Foreskin melanocyte (primary cell): ENCODE measurements at places on chromosomes 11 and 22.

DNA sequence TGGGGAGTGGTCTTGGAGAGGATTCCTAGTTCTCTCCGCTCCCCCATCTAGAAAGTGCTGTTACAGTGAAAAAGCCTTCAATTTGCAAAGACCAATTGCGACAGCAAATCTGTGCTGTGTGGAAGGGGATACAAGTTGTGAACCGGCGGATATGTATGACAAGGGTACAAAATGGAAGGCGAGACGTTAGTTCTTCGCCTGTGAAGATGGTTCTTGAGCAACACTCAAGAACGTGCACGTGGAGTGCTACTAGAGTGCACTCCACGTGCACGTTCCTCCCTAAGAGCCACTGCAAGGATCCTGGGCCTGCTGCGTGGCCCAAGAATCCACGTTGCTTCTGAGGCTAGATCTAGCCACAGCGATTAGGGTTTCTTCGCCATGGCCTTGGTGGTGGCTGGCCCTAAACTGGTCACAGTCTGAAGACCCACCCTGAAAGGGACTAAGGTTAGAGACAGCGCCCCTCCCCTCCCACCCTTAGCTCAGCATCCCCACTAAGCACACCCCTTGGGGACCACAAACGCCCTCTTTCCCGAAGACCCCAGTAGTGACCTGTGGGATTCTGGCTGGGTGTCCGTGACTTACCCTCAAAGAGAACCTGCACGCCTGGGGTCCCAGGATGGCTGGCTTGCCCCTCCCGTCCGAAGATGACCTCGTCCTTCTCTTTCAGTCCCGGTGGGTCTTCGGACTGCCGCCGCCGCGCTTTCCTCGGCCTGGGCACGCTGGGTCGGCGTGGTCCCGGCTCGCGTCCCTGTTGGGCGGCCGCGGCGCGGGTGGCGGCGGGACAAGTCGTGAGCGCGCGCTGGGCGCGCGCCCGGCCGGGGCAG is 519 bp upstream of the PDE3B start:
- DNase-seq = no peak

GRCh38 chr11:38640854-38641253 is 2042.8 kb upstream of the RAG2 start:
- DNase-seq = no peak

DNA sequence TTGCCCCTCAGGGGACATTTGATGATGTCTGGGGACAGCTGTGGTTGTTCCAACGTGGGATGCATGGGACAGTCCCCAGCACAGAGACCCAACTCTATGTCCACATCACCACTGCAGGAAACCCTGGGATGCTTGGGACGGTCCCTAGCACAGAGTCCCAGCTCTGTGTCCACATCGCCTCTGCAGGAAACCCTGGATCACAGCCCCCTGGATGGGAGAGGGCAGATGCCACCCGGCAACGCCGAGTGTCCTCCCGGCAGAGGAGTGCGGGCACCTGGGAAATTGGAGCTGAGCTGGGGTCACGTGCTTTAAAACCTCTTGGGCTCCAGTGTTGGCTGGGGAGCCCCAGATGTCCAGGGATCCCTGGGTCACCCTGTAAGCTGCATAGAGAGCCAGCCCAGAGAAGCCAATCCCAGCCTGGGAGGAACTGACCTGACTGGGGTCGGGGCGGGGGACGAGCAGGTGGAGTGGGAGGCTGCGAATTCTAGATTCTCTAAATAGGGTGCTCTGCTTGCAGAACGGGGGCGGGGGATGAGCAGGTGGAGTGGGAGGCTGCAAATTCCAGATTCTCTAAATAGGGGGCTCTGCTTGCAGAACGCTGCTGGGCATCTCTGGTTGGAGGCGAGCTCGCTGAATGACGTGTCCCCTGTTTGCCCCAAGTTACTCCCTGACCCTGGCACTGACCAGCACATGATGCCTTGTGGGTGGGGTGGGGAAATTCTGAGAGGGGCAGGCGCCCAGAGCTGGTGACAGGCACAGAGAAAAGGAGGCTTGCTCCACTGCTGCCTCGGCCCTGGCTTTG is 1197.8 kb downstream of the BRD1 start:
- no peak for DNase-seq

DNA sequence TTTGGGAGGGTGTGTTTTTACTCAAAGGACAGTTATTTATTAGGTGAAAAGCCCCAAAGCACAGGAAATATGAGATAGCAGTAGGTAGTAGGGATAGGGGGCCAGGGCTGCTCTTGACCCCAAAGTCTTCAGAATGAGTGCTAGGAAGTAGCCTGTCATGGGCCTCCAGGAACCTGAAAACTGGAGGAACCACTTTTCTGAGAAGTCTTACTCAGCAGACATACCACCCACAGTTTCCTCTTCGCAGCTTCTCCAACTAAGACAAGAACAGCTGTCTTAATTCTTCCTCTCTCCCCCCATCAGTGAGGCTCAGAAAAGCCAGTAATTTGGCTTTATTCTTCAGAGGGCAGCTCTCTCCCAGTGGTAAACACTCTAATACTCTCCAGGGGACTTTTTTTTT is 84.0 kb upstream of the CTSC start:
- no peak for DNase-seq

GRCh38 chr11:111091321-111091938 is 154.1 kb upstream of the POU2AF2 start:
- DNase-seq = no peak
